ENCODE measurements at places on chromosomes 11 and 22. TPM values are rescaled to one million over a fixed set of nuclear protein-coding genes. Genes with fewer than 3 reads are reported as not detected.

GRCh38 chr11:27358296-27358695 is 4.7 kb downstream of the CCDC34 start:
- no peak for DNase-seq

Gene SUSD2
- 0.93 TPM for total RNA-seq

DNA sequence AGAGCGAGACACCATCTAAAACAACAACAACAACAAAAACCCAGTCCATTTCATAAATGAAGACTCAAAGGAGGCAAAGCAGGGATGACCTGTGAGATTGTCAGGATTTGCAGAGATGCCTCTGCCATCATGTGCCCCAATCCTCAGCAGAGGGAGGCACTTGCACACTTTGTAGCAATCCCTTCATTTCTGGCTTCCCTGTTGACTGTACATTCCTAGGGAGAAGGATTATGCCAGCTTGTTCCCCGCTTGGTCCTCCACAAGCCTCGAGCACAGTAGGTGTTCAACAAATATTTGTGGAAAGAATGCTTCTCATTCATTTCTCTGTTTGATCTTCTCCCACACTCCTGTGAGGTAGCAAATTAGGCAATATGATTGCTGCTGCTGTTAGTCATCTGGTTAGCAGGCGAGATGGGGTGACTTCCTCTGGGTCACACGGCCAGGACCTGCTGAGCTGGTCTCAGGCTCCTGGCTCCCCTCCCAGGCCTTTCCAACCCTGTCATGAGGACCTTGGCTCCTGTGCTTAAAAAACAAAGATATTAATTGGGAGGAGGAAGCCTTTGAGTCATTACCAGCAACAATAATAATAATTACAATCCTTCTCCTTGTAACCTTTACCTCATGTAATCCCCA is 34.1 kb downstream of the LIF start:
- DNase-seq = no peak

Gene TMEM134
- 76.0 TPM for total RNA-seq

- no peak for DNase-seq
These were observed 57.6 kb downstream of the FBXO7 start for GRCh38 chr22:32531931-32532819.

- no peak for DNase-seq
These were observed 878.5 kb upstream of the LRRC4C start for GRCh38 chr11:42337786-42338455.

Gene APOA4
- total RNA-seq = not detected

Measured in activated B cell treated with CpG ODN at 0.5 μM for 24 hours (primary cell).